ENCODE measurements at places on chromosomes 11 and 22. TPM values are rescaled to one million over a fixed set of nuclear protein-coding genes. Genes with fewer than 3 reads are reported as not detected.

Gene MICAL2
- 791 TPM for total RNA-seq

Gene FOLR2
- total RNA-seq, result 51.4 TPM

Gene CCDC81
- 2.0 TPM for total RNA-seq

Gene GUCY1A2
- total RNA-seq, result 5.3 TPM

Gene GLYATL2
- not detected for total RNA-seq

Gene TMEM25
- total RNA-seq, result 50.8 TPM

DNA sequence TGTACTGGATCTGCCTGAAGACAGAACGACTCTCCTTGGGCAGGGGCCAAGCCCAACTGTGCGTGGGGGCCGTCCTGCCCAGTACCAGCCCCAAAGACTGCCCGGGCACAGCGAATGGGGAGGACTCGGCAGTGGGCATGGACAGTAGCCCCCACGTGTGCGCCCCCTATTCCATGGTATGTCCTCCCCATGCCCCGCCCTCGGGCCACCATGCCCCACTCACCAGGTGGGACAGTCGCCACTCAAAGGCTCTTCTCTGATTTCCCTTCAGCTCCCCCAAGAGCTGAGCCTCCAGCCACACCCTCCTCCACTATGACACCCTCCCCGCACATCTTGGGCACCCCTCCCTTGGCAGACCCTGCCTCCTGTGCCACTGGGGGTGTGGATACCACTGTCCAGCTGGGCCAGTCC lies 43.5 kb downstream of the GNB1L start:
- no peak for DNase-seq
- H3K36me3 ChIP-seq, result no peaks in the 10 kb centered on the region
- H3K27ac ChIP-seq, result no peak overlapping the region
- H3K4me3 ChIP-seq, result no peak overlapping the region
- no peaks in the 10 kb centered on the region for H3K27me3 ChIP-seq

DNA sequence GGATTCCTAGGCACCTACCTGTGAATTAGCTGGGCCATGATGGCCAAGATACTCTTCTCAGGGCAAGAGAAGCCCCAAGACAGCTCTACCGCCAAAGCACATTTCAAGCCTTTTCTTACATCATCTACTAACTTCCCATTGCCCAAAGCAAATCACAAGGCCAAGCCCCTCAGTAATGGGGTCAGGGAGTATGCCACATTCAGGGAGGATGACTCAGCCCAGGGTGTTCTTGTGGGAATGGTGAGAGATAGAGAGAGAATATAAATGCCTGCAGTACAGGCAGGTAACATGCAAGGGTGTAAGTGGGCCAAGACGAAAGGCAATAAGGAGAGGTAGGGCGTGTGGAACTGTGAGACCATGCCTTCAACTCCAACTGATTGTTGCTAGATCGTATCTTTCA lies 162.5 kb upstream of the ISX start:
- H3K36me3 ChIP-seq, result no peaks in the 10 kb centered on the region
- no peaks in the 10 kb centered on the region for H3K4me1 ChIP-seq
- no peak overlapping the region for H3K27ac ChIP-seq

GRCh38 chr11:69834811-69835800 lies 15.9 kb upstream of the FGF3 start:
- no peak overlapping the region for H3K27ac ChIP-seq
- H3K4me3 ChIP-seq, result no peak overlapping the region
- H3K36me3 ChIP-seq, result no peaks in the 10 kb centered on the region
- DNase-seq, result no peak

- H3K36me3 ChIP-seq, result no peaks in the 10 kb centered on the region
- H3K4me1 ChIP-seq, result peaks cover 11% of the 10 kb centered on the region
- no peak overlapping the region for H3K4me3 ChIP-seq
- H3K27me3 ChIP-seq, result no peaks in the 10 kb centered on the region
Measured at GRCh38 chr11:134025082-134025429, 43.8 kb upstream of the JAM3 start.

- peaks cover 13% of the 10 kb centered on the region for H3K4me1 ChIP-seq
- no peak overlapping the region for H3K4me3 ChIP-seq
- no peak for DNase-seq
Measured at GRCh38 chr22:28279888-28280287, 360.8 kb upstream of the PITPNB start.

GRCh38 chr11:87583931-87584330 lies 546.2 kb downstream of the TMEM135 start:
- H3K4me1 ChIP-seq, result no peaks in the 10 kb centered on the region
- H3K36me3 ChIP-seq, result no peaks in the 10 kb centered on the region
- no peaks in the 10 kb centered on the region for H3K27me3 ChIP-seq
- no peak overlapping the region for H3K27ac ChIP-seq
- no peak overlapping the region for H3K4me3 ChIP-seq

DNA sequence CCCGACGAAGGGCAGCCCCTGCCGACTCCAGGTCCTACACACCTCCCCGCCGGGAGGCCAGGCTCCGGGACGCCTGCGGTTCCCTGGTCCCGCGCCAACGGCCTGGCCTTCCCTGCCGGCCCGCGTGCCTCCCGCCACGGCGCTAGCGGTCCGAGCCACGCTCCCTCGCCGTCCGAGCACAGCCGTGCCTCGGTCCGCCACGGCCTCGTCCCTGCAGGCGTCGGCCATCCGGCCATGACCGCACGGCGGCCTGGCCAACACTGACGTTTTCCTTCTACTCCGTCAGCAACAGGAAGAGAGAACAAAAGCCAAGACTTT lies 532 bp downstream of the EIF4G2 start:
- H3K36me3 ChIP-seq, result peaks cover 37% of the 10 kb centered on the region
- peaks cover 42% of the 10 kb centered on the region for H3K4me1 ChIP-seq
- no peaks in the 10 kb centered on the region for H3K27me3 ChIP-seq
- DNase-seq, result peak; percentile 9
- H3K27ac ChIP-seq, result peak overlapping the region; percentile 98

DNA sequence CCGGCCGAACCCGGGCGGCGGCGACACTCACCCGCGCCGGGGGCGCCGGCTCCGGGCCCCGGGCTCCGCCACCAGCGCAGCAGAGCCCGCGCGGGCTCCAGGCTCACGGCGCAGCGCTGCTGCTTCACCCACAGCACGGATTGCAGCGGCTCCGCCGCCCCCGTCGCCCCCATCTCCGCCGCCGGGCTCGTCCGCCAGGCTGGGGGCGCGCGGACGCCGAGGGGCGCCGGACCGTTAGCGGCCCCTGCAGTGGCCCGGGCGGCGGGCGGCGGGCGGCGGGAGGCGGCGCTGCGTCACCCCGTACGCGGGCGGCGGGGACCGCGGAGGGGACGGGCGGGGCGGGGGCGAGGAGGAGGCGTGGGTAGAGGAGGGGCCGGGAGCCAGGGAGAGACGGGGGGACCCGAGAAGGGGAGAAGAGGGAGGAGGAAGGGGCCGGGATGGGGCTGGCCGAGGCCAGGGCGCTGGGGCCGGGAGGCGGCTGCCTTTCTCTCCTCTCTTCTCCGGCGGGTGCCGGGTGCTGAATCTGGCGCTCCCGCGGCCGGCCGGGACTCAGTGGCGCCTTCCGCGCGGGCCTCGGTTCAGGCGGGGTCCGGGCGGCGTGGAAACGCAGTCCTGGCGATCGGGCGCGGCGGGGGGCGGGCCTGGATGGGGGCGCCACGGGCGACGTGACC lies at the start of gene CERK:
CERK (minus strand) TSS at position 277 of the 671 bp plus-strand sequence; CDS start at position 173, 104 bp downstream.
- no peaks in the 10 kb centered on the region for H3K36me3 ChIP-seq
- no peaks in the 10 kb centered on the region for H3K27me3 ChIP-seq
- H3K4me1 ChIP-seq, result peaks cover 53% of the 10 kb centered on the region
- no peak for DNase-seq
- H3K4me3 ChIP-seq, result peak within 1 kb of the TSS; percentile 86

DNA sequence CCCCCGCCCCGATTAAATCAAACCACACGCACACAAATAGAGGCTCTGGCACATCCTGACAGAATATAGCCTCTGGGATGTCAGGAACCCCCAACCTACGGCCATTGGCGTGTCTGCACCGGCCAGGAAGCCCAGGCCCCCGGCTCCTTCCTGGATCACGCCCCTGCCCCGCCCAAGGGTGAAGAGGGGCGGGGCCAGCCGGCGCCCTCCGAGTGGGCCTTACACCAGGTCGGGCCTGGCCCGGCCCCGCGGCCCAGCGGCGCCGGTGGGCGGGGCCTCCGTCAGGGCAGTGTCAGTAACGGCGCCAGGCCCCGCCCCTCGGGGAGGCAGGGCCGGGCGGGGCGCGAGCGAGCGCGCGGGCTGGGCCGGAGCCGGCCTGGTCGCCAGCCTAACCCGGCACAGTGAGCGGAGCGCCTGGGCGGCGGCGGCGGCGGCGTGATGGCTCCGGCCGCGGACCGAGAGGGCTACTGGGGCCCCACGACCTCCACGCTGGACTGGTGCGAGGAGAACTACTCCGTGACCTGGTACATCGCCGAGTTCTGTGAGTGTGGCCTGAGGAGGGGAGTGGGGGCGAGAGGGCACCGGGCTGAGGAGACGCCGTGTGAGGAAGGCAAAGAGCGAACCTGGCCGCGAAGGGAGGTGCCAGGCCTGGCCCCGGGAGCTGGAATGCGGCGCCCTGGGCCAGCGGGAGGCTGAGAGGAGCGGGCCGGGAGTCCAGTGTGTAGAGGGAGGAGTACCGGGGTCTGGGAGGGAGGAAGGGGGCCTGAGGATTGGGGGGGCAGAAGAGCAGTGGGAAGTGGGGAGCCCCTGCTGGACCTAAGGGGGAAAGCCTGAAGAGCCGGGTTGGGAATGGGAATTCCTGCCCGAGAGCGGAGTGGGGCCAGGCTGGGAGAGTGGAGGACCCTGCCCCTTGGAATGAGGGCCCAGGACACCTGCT lies at the start of gene ACER3:
ACER3 (plus strand) TSS at position 380 of the 937 bp plus-strand sequence; CDS start at position 439, 59 bp downstream.
- peaks cover 3% of the 10 kb centered on the region for H3K4me1 ChIP-seq
- peak within 1 kb of the TSS; percentile 82 for H3K4me3 ChIP-seq
- H3K36me3 ChIP-seq, result no peaks in the 10 kb centered on the region
- peak; percentile 54 for DNase-seq
- no peaks in the 10 kb centered on the region for H3K27me3 ChIP-seq

DNA sequence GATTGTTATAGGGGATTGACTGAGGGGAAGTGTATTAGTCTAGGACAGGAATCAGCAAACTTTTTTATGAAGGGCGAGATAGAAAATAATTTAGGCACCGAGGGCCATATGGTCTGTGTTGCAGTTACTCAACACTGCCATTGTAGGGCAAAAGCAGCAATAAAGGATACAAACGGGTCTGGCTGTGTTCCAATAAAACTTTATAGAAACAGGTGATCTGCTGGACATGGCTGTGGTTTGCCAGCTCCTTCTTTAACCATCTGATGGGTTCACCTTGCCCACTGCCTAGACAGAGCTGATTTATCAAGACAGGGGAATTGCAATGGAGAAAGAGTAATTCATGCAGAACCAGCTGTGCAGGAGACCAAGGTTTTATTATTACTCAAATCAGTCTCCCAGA lies 20.0 kb downstream of the PRR5L start:
- no peaks in the 10 kb centered on the region for H3K27me3 ChIP-seq
- no peak overlapping the region for H3K27ac ChIP-seq
- H3K4me1 ChIP-seq, result no peaks in the 10 kb centered on the region
- H3K4me3 ChIP-seq, result no peak overlapping the region

GRCh38 chr11:33703234-33703633 lies 2.6 kb upstream of the C11orf91 start:
- H3K27me3 ChIP-seq, result no peaks in the 10 kb centered on the region
- no peak overlapping the region for H3K27ac ChIP-seq
- peaks cover 34% of the 10 kb centered on the region for H3K4me1 ChIP-seq
- no peak overlapping the region for H3K4me3 ChIP-seq

- no peaks in the 10 kb centered on the region for H3K4me1 ChIP-seq
- no peak overlapping the region for H3K4me3 ChIP-seq
- no peak for DNase-seq
- H3K36me3 ChIP-seq, result no peaks in the 10 kb centered on the region
Measured at GRCh38 chr11:58928107-58928499, 11.2 kb upstream of the GLYATL1 start.

DNA sequence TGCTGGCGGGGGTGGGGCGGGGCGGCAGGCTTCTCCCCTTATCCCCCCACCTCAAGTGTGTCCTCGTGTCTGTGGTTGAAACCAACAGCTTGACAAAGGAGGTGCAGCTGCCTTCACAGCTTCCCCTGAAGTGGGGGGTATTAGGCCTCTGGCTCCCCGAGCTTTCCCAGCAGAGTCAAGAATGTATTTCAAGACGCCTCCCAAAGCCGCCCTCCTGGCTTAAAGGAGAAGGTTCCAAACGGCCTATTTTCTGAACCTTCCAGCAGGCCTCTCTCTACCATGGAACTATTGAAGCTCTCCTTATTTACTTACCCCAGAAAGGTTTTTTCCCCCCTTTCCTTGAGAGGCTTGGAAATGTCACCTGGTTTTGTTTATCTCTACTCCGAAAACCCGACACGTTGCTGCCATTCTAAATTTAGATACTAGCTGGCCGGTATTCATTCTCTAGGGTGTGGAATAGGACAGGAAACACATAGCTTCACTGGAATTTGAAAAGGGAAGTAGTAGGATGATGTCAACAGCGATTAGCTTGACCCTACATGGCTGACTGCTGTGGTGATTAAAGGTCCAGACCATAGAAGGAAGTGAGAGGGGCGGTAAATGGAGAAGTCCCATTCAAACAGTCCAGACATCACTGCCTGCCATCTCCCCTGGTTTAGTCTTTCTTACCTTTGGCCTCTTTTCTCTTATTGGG lies 671 bp upstream of the PICALM start:
- H3K4me1 ChIP-seq, result peaks cover 20% of the 10 kb centered on the region
- H3K4me3 ChIP-seq, result peak overlapping the region; percentile 81
- peak overlapping the region; percentile 99 for H3K27ac ChIP-seq

DNA sequence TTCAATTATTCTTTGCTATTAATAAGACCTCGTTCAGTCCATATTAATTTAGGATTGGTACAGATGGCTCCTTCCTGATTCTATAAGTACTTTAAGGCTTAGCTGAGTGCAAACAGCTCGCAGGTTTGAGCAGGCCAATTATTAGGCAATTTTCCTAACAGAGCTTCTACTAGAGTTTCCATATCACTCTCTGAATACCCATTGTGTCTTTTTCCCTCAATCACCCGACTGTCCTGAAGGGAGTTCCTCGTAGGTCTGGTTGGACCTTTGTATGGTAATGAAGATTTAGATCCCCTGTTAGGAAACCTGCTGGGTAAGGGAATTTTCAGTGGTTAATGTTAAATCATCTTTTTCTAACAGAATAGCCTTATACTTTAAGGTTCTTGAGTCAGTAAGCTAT lies 61.1 kb downstream of the ARHGAP42 start:
- no peaks in the 10 kb centered on the region for H3K27me3 ChIP-seq
- H3K27ac ChIP-seq, result no peak overlapping the region
- no peak for DNase-seq
- H3K36me3 ChIP-seq, result no peaks in the 10 kb centered on the region

GRCh38 chr11:128868841-128869671 lies 2.0 kb upstream of the KCNJ1 start:
- DNase-seq, result no peak
- H3K4me1 ChIP-seq, result no peaks in the 10 kb centered on the region
- H3K4me3 ChIP-seq, result no peak overlapping the region
- no peaks in the 10 kb centered on the region for H3K27me3 ChIP-seq
- H3K36me3 ChIP-seq, result no peaks in the 10 kb centered on the region
- H3K27ac ChIP-seq, result no peak overlapping the region

- H3K36me3 ChIP-seq, result no peaks in the 10 kb centered on the region
- H3K27ac ChIP-seq, result peak overlapping the region; percentile 10
- H3K27me3 ChIP-seq, result no peaks in the 10 kb centered on the region
- DNase-seq, result no peak
Measured at GRCh38 chr22:42365111-42365865, 66.9 kb downstream of the NFAM1 start.
